ENCODE measurements at places on chromosomes 11 and 22.

- DNase-seq: no peak
Measured at GRCh38 chr22:47409539-47410275, 647.3 kb downstream of the TBC1D22A start.

GRCh38 chr11:66870616-66871520 is 14.0 kb downstream of the LRFN4 start:
- no peak for DNase-seq

GRCh38 chr11:66326261-66327111 is 9.6 kb upstream of the CD248 start:
- no peak for DNase-seq

- no peak for DNase-seq
Measured at GRCh38 chr11:114844896-114845295, 166.6 kb downstream of the NXPE2 start.

- no peak for DNase-seq
Measured at GRCh38 chr11:45896422-45896984, 10.6 kb downstream of the FREY1 start.

DNA sequence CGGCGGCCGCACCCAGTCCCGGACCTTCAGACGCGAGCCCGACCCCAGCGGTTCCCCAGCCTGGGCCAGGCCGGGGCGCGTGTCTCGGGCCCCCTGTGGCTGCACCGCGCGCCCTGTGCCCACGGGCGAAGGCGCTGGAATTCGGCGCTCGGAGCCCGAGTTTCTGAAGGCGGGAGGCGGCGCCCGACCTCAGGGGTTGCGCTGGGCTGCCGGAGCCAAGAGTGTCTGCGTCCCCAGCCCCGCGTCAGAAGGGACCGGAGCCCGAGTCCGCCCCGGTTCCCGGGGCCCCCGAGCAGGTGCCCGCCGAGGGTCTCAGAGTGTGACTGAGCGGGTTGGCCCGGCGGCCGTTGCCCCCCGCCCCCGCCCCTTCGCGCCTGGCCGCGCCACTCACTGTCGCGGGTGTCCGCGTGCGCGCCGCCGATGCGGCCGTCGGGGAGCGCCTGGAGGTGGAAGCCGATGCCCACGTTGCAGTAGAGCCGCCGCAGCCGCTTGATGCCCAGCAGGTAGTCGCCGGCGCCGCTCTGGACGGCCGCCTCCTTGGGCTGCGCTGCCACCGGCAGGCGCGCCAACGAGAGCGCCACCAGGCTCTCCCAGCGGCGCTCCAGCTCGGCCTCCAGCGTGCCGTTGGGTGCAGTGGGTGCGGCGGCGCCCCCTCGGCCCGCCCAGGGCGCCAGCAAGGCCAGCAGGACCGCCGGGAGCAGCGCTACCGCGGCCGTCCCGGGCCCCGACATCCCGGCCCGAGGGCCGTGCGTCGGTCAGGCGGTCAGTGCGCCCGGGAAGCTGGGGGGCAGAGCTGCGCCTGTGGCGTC is 583 bp downstream of the FGF4 start:
- DNase-seq: no peak

DNA sequence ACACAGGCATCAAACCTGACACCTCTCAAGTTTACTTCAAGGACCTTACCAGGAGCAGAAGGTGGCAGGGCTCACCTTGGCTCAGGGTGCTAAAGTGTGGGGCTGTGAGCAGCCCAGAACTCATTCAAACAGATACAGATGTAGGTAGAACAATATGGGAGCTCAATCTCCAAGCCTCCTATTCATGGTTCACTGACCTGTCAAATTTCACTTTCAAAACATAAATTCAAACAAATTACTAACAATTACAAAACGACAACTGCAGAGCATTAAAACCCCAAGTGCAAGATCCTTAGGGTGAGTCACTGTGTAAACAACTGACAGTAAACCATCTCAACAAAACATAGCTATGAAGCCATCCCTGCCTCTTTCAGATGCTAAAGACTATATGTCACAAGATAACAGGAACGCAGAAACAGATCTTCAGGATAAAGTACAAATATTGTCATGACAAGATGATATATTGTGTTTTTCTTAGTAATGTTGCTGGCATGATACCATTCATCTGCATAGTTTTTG is 303.5 kb upstream of the ANO3 start:
- DNase-seq: no peak

GRCh38 chr11:46012185-46012584 is 89.7 kb downstream of the LARGE2 start:
- DNase-seq: no peak

DNA sequence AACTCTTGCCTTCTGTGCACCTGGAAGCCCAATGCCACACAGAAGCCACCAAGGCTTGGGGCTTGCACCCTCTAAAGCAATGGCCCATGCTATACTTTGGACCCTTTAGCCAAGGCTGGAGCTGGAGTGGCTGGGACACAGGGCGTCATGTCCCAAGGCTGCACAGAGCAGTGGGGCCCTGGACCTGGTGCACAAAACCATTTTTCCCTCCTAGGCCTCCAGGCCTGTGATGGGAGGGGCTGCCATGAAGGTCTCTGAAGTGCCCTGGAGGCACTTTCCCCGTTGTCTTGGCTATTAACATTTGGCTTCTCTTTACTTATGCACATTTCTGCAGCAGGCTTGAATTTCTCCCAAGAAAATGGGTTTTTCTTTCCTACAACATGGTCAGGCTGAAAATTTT is 20.6 kb upstream of the TMEM45B start:
- DNase-seq: no peak

- DNase-seq: no peak
Measured at GRCh38 chr11:73281201-73281741, 9.1 kb downstream of the P2RY6 start.

GRCh38 chr11:19382131-19382611 is 141.4 kb upstream of the E2F8 start:
- DNase-seq: no peak

DNA sequence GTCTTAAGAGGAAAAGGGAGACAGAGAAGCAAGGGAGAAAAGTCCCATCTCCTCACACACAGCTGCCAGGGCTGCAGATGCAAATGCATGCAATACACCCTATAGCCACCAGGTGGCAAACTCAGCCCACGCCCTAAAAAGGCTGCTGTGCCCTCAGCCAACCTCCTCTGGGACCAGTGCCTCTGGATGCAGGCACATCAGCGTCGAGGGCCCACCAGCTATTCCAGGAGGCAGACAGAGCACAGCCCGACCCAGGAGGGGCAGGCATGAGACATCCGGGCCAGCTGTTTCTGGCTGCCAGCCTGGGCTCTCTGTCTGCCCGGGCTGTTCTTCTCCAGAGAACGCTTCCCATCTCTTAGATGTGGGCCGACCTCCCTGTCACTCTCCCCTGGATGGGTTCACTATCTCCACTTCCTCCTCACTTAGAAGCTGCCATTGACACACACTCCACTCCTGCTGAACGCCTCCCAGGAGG is 39.7 kb downstream of the TPBGL start:
- DNase-seq: peak; percentile 63

GRCh38 chr22:43946384-43946667 is 8.9 kb upstream of the SAMM50 start:
- DNase-seq: no peak

- DNase-seq: no peak
Measured at GRCh38 chr11:90204832-90205646, 17.8 kb downstream of the CHORDC1 start.

GRCh38 chr22:42368379-42369249 is 63.6 kb downstream of the NFAM1 start:
- DNase-seq: no peak

DNA sequence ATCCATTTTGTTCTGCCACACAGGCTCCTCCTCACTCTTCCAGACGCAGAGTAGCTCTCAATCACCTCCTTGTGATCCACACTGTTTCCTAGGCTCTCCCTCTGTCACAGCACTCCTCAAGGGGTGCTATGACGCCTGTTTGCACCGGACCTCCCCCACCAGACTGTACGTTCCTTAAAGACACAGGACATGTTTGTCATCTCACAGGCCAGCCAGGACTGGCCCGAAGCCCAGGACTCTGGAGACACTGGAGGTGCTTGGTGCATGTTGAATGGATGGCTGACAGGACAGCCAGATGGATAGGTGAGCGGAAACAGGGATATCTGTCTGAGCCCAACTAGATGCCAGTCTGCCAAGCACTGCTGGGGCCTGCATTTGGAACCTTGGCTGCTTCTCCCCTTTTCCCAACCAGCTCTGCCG is 13.6 kb downstream of the PLA2G6 start:
- DNase-seq: no peak

DNA sequence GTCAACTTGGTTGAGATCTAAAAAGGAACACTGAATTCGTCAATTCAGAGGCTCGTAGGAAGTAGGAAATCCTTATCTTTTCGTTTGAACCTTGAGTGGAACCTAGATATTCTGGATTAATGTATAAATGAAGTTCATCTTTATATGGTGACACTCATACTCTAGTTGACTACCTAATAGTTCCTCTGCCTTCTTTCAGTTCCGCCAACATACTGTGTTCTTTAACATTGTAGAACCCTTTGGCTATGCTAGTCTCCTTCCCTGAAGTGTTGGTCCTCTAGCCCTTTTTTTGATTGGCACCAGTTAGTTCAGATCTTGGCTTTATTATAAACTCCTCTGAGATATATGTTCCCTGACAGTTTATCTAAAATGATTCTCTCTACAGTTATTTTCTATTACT is 1.5 kb downstream of the ATM start:
- no peak for DNase-seq

- DNase-seq: no peak
Measured at GRCh38 chr11:108926171-108926840, 261.4 kb downstream of the DDX10 start.

DNA sequence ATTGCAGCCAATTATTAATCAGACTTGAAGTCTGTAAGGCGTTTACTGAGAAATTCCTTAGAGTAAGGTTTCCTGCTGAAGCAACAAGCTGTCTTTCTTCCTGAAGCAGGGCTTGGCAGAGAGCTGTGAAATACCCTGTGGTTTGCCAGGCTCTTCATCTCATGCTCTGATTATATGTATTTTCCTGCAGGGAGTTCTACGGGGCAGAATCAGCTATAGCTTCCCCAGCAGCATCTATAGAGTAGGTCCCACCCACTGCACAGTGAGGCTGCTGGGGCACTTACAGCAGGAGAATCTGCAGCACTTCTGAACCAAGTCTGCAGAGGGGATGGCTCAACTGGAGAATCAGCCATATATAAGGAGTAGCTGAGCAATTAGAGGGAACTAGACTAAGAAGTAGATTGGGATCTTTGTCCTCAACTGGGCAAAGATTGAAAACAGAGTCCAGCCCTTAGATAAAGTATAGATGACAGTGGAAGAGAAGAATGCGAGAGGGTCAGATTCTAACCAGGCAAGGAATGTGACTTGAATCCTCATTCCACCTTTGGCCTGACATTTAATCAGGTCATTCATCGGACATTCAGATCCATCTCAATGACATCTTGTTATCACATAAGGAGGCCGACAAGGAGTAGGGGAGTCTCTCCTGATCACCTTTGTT is 37.6 kb downstream of the CNTF start:
- no peak for DNase-seq

GRCh38 chr22:49400136-49400940 is 427.3 kb downstream of the BRD1 start:
- DNase-seq: no peak

- no peak for DNase-seq
Measured at GRCh38 chr11:79949574-79949973, 508.7 kb upstream of the TENM4 start.

DNA sequence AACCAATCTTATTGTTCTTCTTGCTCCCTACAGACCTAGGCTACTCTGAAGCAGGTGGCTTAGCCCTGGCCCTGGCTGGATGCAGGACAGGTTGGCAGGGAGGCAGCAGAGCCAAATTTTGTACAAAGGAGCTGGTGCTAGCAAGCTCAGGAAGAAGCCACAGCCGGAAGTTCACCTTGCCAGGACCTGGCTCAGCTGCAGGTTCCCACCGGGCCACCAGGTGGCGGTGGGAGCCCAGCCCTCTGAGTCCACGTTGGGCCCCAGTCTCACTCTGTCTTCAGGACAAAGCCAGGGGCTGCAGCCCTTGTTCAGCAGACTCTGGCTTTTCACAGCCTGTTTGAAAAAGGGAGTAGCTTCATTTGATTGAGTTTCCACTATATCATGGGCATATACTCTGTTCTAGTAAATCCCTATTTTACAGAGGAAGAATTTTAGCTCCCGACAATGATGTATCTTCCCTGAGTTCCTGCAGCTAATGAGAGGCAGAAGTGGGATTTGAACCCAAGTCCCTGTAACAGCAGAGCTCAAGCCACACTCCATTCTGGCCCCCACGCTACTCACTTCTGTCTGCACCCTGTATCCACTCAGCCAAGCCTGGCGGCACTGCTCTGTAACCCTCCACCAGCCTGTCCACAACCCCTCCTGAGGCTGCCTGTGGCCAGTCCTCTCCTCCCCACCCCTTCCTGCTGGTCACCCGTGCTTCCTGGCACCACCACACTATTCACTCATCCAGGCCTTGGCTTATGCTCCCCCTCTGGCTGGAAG is 3.3 kb downstream of the TKFC start:
- DNase-seq: peak; percentile 69

- no peak for DNase-seq
Measured at GRCh38 chr11:2797121-2797711, 88.4 kb downstream of the CDKN1C start.

DNA sequence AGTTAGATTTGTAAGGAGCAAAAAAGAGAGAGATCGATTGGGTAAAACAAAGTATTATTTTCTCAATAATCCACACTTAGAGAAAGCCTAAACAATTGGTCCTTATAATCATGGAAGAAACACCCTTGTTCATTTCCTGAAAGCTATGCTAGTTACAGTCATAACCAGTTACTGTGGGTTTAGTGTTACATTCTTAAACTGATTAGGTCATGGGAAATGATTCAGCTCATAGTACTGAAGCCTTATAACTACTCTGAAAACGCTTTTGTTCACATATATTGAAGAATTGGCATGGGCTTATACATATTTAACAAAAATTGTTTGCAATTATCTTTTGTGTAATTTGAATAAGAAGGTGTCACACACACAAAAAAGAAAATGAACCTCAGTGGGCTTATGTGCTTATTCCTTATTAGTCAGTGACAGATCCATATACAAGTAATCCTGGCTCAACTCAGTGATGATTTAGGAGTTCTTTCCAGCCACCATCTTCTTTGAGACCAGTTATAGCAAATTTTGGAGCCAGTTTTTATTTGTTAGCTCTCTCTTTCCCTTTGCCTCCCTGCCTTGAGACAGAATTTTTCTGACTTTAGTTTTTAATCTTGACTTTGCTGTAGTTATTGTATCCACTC is 198.5 kb upstream of the CTSC start:
- no peak for DNase-seq

DNA sequence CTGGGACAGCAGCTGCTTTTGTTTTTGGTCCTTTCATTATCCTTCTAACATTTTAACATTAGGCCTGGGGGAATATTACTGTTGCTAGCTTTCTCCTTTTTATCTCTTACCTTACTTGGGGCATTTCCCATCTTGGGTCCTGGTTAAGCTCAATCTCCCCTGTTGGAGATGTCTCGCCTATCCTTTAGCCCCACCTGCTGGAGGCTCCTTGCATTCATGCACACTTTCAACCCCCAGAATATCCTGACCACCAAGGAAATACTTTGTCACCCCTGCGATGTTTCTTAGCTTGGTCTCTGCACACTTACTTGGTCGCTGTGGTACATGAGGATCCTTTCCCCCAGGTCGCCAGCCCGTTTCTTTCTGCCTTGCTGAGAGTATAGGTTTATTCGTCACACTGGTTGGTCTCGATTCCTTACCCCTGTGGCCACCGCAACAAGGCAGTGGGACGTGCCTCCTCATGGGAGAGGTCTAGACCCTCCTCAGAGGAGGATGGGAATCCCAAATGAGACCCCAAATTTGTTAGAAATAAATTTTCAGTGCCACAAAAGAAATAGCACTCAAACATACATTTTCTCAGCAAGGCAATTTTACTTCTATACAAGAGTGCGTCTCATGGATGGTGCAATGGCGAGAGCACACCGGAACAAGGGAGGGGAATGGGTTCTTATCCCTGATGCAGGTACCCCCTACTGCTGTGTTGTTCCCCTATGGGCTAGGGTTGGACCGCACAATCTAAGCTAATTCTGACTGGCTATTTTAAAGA is 5.4 kb upstream of the TXN2 start:
- peak; percentile 43 for DNase-seq
